ENCODE measurements at places on chromosomes 5 and 9.

GRCh38 chr9:89026876-89027275 is 35.6 kb downstream of the S1PR3 start:
- no peak for DNase-seq

DNA sequence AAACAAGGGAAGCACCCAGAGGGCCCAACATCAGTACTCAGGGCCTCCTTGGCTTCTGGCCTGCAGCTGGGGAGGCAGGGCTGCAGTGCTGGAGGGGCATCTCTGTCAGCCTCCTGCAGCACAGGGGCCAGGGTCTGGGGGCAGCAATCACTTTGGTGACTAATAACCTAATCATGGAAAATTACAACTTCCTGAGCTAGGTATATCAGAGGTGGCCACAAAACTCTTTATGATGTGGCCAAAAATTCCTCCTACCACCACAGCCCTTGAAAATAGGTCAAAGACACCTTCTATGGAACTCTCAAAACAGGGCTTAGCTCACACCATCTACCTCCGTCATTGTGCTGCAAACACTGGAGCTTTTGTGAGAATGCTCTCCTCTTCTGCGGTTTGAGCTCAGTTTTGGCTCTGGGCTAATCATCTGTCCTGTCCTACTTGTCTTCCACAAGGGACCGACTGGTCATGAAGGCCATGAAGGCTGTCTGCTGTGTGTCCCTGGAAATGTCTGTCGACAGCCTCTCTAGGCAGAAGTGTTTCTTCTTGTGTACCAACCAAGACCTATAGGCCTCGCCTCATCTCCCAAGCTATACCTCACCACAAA is 28.6 kb downstream of the CSF2 start:
- DNase-seq = no peak

DNA sequence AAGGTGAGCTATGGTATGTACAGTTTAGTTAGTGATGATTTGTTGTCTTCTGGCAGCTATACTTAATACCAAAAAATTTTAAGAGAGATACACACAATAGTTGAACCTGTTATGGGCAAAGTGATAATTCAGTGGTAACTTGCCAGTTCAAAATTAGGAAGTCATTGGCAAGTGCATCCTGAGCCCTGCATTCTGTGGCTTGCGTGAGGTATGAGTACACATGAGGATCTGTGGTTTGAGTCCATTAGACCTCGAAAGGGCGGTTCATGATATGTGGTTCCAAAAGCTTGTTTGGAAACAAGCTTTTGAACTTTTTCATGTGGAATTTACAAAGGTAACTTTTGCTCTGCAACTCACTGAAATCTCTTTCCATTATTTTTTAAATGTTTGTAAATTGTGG is 47.0 kb downstream of the GPR21 start:
- DNase-seq = no peak

DNA sequence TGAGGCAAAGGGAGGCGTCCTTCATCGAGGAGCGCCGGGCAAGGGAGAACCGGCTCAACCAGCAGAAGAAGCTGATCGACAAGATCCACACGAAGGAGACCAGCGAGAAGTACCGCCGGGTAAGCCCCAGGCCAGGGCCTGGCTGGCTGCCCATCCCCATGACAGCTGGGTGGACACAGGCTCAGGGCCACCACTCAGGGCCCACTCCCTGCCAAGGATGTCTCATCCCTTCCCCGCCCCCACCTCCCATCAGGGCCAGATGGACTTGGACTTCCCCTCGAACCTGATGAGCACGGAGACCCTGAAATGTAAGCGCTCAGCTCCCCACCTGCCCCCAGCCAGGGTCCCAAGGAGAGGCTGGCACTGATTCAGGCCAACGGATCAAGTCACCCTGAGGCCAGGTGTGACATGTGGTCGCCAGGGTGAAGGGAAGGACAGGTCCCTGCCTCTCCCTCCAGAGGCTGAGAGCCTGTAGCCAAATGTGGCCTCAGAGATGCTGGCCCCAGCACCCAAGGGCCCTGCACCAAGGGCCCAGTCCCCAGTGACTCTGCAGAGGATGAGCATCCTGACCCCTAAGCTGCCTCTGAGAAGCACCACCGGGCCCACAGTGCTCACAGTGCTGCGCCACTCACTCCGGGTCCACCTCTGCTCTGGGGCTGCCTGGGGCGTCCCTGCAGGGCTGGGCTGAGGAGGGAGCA is 3.1 kb upstream of the RABL6 start:
- no peak for DNase-seq

- DNase-seq = no peak
These were observed 56.9 kb upstream of the BARHL1 start for GRCh38 chr9:132525308-132526023.

- no peak for DNase-seq
These were observed 160.1 kb downstream of the GHR start for GRCh38 chr5:42583322-42583721.

DNA sequence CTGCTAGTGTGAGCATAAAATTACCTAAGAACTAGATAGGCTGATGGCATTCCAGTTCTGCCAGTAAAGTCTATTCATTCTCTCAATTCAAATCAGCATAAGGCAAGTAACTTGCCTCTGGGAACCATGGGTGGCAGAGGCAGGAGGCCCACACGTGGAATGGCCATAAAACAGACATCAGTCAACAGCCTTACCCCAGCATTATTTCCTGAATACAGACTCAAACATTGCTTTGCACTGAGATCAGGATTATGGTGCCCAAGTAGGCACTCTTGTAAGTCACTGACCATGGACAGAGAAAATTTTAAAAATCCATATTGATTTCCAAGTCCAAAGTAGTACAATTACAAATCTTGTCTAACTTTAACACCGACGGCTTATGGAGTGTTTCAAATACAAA is 157.7 kb downstream of the NR2F1-AS1 start:
- DNase-seq = no peak

- DNase-seq = no peak
These were observed 49.5 kb downstream of the TJP2 start for GRCh38 chr9:69223605-69224004.

- no peak for DNase-seq
These were observed 1.0 kb upstream of the CACFD1 start for GRCh38 chr9:133458643-133459312.
